ENCODE measurements at places on chromosomes 7 and 10. TPM values are rescaled to one million over a fixed set of nuclear protein-coding genes. Genes with fewer than 3 reads are reported as not detected.

- H3K4me1 ChIP-seq: no peaks in the 10 kb centered on the region
- no peaks in the 10 kb centered on the region for H3K27me3 ChIP-seq
- H3K36me3 ChIP-seq: no peaks in the 10 kb centered on the region
- no peak overlapping the region for H3K27ac ChIP-seq
Observed at GRCh38 chr10:131257027-131257426, 54.5 kb downstream of the TCERG1L start.

- H3K36me3 ChIP-seq: no peaks in the 10 kb centered on the region
- H3K27ac ChIP-seq: no peak overlapping the region
- no peak overlapping the region for H3K4me3 ChIP-seq
- H3K4me1 ChIP-seq: no peaks in the 10 kb centered on the region
- no peak for DNase-seq
Observed at GRCh38 chr10:108688314-108688713, 1235.0 kb downstream of the XPNPEP1 start.

The SLC13A1 gene
- not detected for total RNA-seq

GRCh38 chr7:43591558-43592180 lies 8.8 kb downstream of the STK17A start:
- H3K4me1 ChIP-seq: peaks cover 51% of the 10 kb centered on the region
- H3K27ac ChIP-seq: peak overlapping the region; percentile 95
- H3K36me3 ChIP-seq: peaks cover 21% of the 10 kb centered on the region
- no peak overlapping the region for H3K4me3 ChIP-seq
- DNase-seq: no peak
- H3K27me3 ChIP-seq: no peaks in the 10 kb centered on the region
